ENCODE measurements at places on chromosomes 11 and 22. TPM values are rescaled to one million over a fixed set of nuclear protein-coding genes. Genes with fewer than 3 reads are reported as not detected.

BATF2 gene
- total RNA-seq = 0.51 TPM

HEPACAM gene
- not detected for total RNA-seq

OR10D3 gene
- total RNA-seq = not detected

KRTAP5-11 gene
- not detected for total RNA-seq

OR5T2 gene
- not detected for total RNA-seq
